ENCODE measurements at places on chromosomes 11 and 22.
A peak's percentile ranks its signal among the peaks of the same experiment; 100 is the strongest.

DNA sequence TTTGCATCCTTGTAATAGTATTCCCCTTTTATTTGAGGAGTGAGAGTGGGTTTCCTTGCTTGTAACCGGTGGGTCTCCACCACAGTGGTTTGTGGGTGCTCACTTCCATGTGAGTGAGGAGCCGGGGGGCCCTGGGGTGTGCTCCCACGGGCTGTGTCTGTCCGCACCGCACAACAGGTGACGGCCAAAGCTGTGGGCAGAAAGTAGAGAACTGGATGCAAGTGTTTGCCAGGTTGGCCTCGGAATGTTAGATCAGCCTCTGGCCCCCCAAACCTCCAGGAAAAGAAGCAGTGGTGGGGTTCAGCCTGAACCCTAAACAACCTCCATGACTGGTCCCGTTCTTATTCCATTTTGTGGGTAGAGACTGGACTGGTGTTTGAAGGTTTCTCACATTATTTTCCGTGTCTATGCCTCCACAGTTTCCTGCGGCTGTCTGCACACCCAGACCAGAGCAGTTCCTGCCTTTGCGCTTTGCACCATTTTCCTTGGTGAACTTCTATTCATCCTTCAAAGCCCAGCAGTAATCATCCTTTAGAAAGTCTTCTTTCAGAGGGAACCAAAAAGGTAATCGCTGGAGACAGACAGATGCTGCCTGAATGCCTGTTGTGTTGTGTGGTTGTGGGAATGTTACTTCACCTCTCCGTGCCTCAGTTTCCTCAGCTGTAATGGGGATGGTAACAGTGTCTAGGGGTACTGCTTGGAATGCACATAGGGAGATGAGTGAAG is 77.2 kb downstream of the MYEOV start:
- DNase-seq, result no peak

DNA sequence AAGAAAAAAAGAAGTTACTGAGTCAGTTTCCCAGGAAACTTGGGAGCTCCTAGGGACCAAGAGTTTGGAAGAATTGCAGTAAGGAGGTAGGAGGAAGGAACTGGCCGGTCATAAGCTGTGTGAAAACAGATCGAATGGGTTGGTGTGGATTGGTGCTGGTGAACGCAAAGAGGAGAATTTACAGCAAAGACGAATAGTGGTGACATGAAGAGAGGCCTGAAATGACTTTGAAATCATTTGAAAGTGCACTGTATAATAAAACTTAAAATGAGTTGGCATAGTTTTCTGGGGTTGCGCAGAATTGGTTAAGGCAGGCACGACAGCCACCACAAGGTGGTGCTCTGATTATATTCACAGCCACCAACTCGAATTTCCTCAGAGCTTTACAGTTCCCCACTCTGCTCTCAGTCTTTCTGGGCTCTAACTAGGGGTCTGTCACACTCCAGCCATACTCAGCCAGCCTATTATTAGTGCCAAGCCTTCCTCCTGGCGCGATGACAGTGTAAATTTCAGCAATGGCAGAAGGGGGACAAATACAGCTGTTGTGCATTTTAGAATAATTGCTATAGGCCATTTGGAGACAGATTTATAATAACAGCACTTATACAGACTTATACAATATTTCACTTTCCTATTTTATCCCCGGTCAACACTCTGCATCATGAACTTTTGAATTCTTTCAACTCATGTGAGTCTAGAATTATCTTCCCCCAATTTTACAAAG is 8.3 kb upstream of the HTR3B start:
- peak; percentile 45 for DNase-seq

DNA sequence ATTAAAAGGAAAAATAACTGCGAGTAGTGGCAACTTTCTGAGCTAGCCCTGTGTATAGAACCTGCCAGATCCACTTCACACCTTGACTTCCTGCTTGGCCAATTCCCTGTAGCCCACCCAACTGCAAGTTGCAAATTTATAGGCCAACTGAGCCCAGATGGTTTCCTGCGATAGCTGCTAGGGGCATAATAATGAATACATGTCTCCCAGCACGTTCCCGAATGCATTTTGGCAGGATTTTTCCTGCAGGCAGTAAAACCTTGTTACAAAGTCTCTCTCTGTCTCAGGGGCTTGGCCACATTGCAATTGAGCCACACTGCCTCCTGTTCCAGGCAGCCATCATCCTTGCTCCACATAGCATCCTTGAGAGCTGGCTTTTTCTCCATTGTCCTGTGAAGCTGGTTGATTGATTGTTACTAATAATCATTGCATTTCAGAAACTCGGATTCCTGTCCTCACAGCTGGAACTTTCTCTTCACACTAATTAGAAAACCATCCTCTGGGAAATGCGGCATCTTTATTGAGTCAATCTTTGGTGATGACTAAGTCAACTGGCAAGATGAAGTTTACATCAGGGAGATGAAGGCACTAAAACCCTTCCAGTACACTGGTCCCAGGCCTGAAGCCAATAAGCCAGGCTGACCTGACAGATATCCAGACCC is 18.6 kb upstream of the LMO2 start:
- no peak for DNase-seq

DNA sequence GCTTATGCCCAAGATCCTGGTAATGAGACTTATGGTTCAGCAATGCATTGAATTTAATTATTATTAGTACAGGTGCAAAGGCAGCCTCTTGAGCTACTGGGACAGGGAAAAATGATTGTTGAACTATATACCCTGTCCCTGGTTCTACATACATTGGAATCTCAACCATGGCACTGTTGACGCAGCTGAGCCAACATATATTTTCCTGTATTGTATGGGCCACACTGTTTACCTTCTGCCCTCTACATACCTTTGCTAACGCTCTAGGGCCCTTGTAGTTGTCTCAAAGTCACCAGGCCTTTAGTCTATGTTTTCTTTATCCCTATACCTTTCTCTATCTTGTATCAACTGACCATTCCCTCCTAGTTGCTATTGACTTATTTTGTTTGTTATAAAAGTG is 22.6 kb downstream of the KREMEN1 start:
- DNase-seq, result no peak

GRCh38 chr11:97943493-97943892 is 1077.3 kb upstream of the CNTN5 start:
- DNase-seq, result no peak

DNA sequence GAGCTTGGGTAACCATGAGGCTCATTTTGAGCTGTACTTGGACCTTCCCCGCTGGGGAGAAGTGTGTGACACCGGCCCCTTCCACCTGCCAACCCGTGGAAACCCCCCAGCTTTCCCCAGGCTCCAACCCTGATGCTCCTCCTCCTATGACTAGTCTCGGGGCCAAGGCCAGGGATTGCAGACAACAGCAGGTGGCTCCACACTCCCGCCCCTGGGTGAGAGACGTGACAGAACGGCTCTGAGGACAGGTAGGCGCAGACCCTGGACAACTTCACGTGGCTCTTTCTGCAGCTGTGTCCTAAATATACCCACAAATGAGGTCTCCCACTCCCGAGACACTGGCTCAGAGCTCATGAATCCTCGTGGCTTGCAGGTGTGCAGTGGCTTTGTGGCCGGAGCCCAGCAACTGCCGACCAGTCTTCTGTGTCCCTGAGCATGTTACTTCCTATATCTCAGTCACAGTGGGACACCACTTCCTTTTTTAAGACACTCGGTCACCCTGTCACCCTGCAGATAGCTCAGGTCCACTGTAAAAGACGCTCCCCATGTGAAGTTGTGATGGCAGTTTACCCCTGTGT is 55.2 kb downstream of the NECTIN1 start:
- DNase-seq, result no peak

DNA sequence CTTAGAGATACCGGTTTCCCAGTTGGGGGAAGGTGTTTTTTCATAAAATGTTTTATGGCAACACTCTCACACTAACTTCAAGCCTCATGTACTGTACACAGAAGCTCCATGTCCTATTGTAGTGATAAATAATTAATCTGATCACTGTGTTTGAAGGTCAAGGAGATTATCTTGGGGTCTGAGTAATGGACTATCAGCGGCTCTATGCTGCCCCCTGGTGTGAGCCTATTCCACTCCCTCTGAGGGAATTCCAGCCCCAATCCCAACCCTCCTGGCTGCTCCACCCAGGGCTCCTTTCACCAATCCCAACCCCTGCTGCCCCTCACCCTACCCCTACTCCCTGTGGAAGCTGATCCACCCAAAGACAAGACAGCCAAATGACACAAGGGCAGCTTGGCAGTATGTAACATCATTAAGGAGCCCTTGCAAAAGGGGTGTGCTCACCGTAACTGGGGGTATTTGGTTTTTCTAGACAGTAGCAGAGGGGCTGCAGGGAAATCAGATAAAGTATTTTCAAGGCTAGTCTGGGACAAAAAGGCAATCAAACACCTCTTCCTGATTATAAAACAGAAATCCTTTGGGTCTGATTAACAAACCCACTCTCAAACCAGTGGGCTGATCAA is 22.3 kb downstream of the HPS4 start:
- DNase-seq, result peak; percentile 40

DNA sequence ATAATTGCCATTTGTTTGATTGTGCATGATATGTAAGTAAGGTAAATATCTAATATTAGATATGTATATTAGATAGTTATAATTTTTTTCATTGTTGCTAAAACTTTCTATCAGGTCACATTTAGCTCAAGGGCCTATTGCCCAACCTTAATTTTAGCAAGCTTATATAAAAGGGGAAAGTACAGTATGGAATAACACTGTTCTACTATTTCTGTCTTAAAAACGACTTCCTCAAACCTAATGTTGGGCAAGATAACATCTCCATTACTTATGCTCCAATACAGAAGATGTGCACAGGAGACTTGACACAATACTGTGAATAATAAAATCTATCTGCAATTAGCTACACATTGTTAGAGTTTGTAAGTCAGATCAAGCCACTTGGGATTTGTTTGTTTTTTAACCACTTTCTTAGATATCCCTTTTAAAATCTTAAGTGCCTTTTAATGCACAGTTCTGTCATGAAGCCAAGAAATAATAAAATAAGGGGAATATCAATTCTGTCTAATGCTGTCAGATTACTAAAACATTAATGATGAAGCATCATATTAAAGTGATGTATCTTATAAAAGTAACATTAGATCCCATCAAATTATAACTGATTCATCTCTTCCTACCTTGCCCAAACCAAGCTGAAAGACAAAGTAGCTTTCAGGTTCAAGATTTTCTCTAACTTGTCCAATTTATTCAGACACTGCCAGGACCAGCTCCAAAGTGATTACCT is 98.1 kb downstream of the SIK3 start:
- no peak for DNase-seq

All from ovary (tissue), 10 donors.